ENCODE measurements at places on chromosomes 2 and 18.

GRCh38 chr2:19408592-19408991 lies 50.2 kb upstream of the OSR1 start:
- peak; percentile 22 for DNase-seq

DNA sequence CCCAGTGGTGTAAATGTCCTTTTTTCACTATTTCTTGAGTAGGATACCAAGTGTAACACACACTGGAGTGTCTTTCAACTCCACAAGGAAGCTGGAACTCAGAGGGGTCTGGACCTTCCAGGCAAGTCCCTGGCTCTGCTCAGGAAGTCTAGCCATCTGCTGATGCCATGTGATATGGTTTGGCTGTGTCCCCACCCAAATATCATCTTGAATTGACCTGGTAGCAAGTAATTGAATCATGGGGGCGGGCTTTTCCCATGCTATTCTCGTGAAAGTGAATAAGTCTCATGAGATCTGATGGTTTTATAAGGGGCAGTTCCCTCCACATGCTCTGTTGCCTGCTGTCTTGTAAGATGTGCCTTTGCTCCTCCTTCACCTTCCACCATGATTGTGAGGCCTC lies 99.4 kb upstream of the CDC42EP3 start:
- DNase-seq, result peak; percentile 62

DNA sequence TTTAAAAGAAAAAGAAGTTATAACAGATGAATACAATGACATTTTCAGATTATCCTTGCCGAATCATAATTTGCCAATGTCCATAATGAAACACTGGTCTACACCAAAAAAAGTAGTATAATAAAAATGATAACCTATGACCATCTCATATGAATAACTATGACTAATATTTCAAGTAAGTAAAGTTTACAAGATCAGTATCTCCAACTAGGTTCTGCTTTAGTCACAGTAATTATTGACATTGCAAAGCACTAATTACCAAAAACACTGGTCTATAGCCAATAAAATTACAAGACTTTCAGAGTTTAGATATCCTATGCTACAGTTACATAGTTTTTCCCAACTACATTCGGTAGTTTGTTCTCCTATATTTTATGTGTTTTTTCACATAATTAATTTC lies 136.7 kb downstream of the MEMO1 start:
- no peak for DNase-seq

GRCh38 chr2:149161481-149162225 lies 123.2 kb downstream of the LYPD6B start:
- DNase-seq, result no peak

DNA sequence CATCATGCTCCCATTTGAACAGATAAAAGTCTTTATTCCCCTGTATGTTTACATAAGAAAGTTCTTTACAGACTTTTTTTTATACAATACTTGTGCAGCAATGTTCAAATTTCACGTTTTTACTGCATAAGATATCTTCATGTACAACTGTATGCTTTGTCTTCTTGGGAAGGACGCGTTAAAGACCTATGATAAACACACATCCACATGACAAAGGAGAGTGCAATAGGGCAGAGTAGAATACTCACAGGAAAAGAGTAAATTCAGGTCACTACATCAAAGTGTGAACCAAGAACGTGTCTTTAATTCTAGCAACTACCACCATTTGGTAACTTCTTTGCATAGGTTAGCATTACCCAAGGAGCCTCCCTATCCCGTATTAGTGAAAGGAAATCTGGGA lies 33.7 kb upstream of the NFU1 start:
- no peak for DNase-seq

DNA sequence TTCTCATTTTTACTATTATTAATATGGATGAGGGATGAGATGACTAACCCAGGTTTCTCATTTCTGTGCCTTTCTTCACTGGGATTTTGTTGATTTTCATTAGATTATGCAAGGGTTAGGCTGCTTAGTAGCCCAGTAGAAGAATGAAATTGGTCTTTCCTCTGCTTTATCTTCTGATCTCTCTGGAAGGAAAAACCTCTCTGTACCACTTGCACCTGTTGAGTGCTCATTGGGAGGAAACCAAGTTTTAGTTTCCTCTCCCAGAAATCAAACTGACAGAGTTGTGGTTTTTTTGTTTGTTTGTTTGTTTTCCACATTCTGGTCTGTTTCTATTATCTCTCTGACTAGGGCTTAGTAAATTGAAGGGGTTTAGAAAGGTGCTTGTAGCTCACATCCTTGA lies 60.8 kb downstream of the KIAA1328 start:
- no peak for DNase-seq

DNA sequence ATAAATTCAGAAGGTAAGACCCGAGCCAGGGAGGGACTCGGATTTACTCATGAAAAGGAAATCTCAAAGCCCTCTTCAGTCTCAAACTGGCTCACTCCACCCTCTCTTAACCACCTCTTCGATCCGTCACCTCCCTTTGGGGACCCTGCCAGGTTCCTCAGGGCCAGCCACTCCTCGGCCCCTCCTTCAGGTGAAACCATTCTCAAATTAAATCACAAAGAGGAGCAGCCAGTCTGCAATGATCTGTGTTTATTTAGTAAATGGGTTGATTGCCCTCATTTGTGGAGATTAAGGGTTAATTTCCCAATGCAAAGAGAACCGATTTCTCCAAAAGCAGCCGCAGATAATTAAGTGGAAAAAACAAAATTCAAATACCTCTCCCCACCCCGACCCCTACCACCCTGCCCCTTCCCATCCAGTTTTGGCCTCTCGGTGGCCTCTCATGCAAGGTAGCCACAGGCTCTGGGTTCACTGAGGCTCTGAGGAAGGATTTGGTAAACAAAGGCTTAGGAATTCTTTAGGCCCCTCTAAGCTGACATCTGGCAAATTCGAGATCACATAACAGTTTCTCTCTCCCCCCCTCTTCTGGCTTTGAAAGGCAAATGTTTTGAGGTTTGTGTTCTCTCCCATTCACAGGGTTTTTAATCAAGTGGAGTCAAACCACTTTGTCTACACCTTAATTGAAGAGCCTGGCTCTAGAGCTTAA lies 10.3 kb upstream of the FZD7 start:
- DNase-seq, result no peak

DNA sequence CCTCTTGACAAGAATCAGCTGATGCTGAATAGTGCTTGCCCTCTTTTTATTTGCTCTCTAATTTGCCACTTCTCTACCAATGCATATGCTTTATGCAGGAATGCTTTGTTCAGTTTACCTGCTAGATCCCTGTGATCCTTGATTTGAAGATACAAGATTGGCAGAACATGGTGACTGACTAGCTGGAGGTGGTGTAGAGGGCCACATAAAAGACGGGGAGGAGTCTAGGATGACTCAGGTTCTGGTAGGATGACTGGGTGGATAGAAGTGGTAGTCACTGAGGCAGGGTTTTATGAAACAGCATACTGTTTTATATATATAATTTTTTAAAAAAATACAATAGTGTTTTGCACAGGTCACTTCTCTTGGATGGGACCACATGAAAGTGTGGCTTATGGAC lies 6.3 kb upstream of the ADGRF3 start:
- no peak for DNase-seq

GRCh38 chr2:174748948-174749347 lies 15.3 kb downstream of the CHRNA1 start:
- DNase-seq, result peak; percentile 48

GRCh38 chr2:100412881-100413321 lies 4.6 kb downstream of the CHST10 start:
- no peak for DNase-seq

- no peak for DNase-seq
Observed at GRCh38 chr2:134468776-134469175, 214.9 kb downstream of the MGAT5 start.

- DNase-seq, result no peak
Observed at GRCh38 chr18:6730416-6731221, 1.1 kb downstream of the ARHGAP28 start.

DNA sequence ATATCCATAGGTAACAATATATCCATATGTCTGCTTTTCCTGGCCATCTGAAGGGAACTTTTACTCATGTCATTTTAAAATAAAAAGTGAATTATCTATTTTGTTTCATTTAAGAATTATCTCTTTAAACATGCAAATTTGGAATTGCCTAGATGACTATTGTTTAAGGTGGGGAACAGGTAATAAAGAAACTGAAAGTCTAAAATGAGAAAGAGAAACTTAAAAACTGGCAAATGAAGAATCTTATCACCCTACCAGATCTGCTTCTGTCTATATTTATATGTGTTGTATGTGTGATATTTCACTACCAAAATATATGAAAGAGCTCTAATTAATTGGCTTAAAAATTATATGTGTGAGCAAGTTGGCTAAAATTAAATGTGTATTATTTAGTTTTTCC lies 243.2 kb upstream of the KCNH7 start:
- no peak for DNase-seq

DNA sequence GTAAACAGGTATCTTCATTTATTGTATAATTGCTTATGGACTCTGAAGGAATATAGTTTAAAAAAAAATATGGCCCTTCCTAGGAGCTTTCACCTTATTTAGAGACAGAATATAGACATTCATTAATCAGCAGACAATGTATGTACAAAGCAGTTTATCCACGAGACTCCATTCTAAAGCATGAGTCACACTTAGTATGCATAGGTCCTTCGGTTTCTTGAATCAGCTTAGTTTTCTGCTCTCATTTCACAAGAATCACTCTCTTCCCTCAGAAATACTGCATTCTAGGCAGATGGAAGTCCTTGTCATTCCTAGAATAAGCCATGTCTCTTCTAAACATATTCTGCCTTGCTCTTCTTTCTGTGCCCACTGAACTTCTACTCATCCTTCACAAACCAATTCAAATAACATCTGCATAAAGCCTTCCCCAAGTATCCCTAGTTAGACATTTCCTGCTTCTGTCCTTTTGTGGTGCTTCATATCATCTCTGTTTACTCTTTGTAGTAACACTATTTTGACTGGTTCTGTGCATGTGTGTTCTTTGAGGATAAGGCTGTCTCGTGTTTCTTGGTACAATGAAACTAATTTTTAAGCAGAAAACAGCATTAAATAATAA lies 84.5 kb downstream of the PTRHD1 start:
- DNase-seq, result peak; percentile 65

DNA sequence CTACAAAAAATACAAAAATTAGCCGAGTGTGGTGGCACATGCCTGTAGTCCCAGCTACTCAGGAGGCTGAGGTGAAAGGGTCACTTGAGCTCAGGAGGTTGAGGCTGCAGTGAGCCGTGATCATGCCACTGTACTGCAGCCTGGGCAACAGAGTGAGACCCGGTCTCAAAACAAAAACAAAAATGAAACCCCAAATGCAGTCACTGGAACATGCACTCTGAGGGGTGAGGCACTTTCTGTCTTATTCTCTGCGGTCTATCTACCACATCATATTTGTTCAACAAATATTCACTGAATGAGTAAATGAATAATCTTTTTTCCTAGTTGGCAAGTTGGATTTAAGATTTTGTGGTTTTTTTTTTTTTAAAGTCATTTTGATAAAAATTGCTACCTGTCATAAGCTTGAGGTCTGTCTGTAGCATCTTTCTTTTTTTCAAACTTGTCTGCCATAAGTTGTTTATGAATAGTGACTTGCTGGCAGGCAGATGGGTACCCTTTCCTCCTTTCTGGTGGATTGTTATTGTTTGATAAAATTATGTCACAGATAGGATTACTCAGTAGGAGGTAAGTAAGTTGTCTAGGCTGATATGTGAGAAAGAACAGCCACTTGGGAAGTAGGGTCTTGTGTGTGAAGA lies 11.8 kb downstream of the CHRNA1 start:
- DNase-seq, result no peak

GRCh38 chr2:39228413-39229209 lies 15.2 kb downstream of the CDKL4 start:
- no peak for DNase-seq

GRCh38 chr2:157337978-157338377 lies 12.4 kb upstream of the ERMN start:
- DNase-seq, result no peak

DNA sequence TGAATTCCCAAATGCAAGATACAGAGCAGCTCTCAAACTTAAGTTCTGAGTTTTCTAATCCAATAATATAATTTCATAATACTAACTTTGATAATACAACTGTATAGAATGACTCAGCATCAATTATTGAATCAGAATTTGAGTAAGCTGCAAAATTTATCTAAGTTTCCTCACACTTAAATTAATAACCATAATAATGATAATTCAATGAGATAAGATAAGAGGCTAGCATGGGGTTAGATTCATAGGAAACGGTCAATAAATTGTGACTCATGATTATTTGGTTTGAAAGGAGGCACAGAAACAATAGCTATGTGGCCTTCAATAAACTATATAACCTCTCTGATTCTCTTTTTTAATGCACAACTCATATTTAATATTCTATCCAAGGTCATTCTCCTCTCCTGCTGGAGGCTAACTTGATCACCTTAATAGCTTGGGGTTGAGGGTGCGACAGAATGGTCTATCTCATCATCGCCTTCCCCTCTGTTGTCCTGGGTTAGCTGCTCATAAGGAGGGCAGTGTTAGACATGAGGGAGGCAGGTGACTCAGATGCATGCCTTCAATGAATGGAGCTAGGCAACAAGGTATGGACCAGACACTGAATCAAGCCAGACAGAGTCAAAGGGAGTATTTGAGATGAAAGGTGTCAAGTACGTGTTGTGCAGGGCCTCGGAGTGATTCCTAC lies 36.2 kb upstream of the BMP10 start:
- no peak for DNase-seq

GRCh38 chr18:35059280-35059927 lies 18.2 kb downstream of the MAPRE2 start:
- no peak for DNase-seq

- no peak for DNase-seq
Observed at GRCh38 chr2:12817870-12818269, 101.1 kb downstream of the TRIB2 start.

GRCh38 chr2:50720697-50721315 lies 311.1 kb downstream of the NRXN1 start:
- no peak for DNase-seq

GRCh38 chr2:31675485-31675901 lies 94.8 kb upstream of the SRD5A2 start:
- DNase-seq, result no peak

- no peak for DNase-seq
Observed at GRCh38 chr18:3060667-3061580, 48.0 kb upstream of the LPIN2 start.

DNA sequence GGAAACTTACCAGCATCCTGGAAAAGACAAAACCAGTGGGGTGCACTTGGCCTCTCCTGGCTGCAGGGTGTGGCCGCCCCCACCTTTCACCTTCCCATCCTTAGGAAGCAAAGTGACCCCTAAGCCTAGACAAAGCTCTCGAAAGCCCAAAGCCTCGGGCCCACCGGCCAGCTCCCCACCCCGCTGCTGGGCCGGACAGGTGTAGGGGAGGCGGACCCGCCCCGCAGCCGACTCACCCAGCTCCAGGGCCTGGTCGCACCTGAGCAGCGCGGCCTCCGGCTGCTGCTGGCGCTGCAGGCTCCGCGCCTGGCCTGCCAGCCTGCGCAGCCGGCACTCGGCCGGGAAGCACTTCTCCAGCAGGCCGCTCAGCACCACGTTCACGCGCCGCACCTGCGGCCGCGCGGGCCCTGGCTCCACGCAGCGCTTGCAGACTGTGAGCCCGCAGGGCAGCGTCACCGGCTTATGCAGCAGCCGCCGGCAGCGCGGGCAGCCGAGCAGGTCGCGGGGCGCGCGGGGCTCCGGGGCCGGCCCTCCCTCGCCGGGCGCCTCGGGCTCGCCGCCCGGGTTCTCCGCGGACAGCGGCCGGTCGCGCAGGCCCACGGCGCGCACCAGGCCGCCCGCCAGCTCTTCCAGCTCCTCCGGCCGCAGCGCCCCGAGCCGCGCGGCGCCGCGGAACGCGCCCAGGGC lies 979 bp downstream of the LONRF2 start:
- DNase-seq, result peak; percentile 8

- DNase-seq, result no peak
Observed at GRCh38 chr2:176291809-176292283, 22.6 kb downstream of the MTX2 start.

GRCh38 chr2:171412571-171413175 lies 21.1 kb downstream of the METTL8 start:
- DNase-seq, result no peak

- peak; percentile 52 for DNase-seq
Observed at GRCh38 chr2:101520246-101520645, 45.3 kb upstream of the RFX8 start.
